Upper lobe of right lung (tissue), 1 donor: ENCODE measurements at places on chromosomes 4 and X. TPM values are rescaled to one million over a fixed set of nuclear protein-coding genes. Genes with fewer than 3 reads are reported as not detected.

DNA sequence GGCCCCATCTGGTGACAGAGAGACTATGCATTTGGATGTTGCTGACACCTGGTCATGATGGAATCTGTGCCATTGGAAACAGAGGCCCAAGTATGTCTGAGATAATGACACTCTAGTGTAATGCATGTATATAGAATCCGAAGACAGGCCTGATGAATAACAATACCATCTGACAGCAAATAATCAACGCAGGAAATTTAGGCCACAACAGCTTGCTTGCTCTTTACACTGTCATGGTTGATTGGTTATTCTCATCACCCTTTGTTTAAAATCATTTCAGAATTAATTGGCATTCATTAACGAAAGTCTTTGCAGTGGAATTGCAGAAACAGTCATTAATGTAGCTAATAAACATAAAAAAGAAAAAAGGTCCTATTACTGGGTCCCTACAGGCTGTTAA lies 194.8 kb downstream of the AFF2 start:
- H3K4me3 ChIP-seq, result no peak overlapping the region
- no peak for DNase-seq
- H3K27ac ChIP-seq, result no peak overlapping the region
- no peaks in the 10 kb centered on the region for H3K36me3 ChIP-seq
- H3K27me3 ChIP-seq, result no peaks in the 10 kb centered on the region

DNA sequence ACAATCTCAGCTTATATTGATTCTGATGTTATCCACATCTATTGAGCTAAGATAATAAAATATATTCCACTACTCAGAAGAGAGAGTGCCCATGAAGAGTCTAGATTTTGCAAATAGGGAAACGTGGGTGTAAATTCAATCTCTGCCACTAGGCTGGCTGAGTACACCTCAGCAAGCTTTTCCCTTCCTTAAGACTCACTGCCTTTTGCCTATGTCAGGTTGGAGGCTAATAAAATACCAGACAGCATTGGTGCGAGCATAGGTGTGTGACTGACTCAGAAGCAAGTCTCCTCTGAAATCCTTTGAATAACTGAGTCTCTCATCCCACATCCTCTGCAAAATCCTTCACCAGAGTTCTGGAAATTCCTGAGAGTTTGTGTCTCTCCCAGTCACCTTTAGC lies 405.4 kb upstream of the CPEB2 start:
- no peaks in the 10 kb centered on the region for H3K36me3 ChIP-seq
- H3K27ac ChIP-seq, result no peak overlapping the region
- no peak for DNase-seq
- H3K4me1 ChIP-seq, result no peaks in the 10 kb centered on the region

- H3K27me3 ChIP-seq, result no peaks in the 10 kb centered on the region
- H3K27ac ChIP-seq, result no peak overlapping the region
- no peak for DNase-seq
- no peaks in the 10 kb centered on the region for H3K4me1 ChIP-seq
- no peak overlapping the region for H3K4me3 ChIP-seq
- no peaks in the 10 kb centered on the region for H3K36me3 ChIP-seq
Observed at GRCh38 chr4:178275671-178276360, 833.6 kb upstream of the AGA start.

- H3K27me3 ChIP-seq, result no peaks in the 10 kb centered on the region
- H3K27ac ChIP-seq, result no peak overlapping the region
- peak; percentile 81 for DNase-seq
- H3K4me3 ChIP-seq, result no peak overlapping the region
Observed at GRCh38 chrX:107654872-107655761, 26.8 kb downstream of the PRPS1 start.

- no peaks in the 10 kb centered on the region for H3K27me3 ChIP-seq
- no peaks in the 10 kb centered on the region for H3K4me1 ChIP-seq
- no peak overlapping the region for H3K4me3 ChIP-seq
- no peaks in the 10 kb centered on the region for H3K36me3 ChIP-seq
Observed at GRCh38 chr4:59831746-59832145, 1368.4 kb upstream of the ADGRL3 start.

DNA sequence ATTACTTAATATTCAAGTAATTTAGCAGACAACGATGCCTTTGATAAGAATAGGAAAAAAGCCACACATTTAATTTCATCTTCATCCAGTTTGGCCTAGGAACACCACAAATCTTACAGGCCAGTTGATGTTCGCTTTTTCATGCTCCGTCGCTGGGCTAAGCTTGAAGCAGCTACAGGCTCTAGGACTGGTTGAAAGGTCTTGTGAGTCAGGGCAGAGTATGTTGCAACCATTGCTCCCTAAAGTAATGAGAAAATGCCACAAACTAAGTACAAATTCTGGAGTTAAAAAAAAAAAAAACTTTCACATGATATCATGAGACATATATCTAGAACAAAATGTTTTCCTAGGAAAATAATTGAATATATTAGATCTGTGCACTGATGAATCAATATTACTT lies 123.8 kb downstream of the RPS6KA6 start:
- H3K4me3 ChIP-seq, result no peak overlapping the region
- no peaks in the 10 kb centered on the region for H3K36me3 ChIP-seq
- H3K27me3 ChIP-seq, result no peaks in the 10 kb centered on the region
- no peak overlapping the region for H3K27ac ChIP-seq

DNA sequence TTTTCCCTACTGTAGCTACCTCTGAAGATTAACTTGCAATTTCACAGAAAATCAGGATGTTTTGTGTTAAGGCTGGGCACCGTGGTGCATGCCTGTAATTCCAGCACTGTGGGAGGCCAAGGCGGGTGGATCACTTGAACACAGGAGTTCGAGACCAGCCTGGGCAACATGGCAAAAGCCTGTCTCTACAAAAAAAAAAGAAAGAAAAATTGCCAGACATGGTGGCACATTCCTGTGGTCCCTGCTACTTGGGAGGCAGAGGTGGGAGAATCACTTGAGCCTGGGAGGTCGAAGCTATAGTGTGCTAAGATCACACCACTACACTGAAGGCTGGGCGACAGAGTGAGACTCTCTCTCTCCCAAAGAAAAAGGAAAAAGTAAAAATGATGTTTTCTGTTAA lies 27.4 kb downstream of the APELA start:
- H3K27me3 ChIP-seq, result no peaks in the 10 kb centered on the region
- H3K4me1 ChIP-seq, result no peaks in the 10 kb centered on the region
- no peak for DNase-seq

DNA sequence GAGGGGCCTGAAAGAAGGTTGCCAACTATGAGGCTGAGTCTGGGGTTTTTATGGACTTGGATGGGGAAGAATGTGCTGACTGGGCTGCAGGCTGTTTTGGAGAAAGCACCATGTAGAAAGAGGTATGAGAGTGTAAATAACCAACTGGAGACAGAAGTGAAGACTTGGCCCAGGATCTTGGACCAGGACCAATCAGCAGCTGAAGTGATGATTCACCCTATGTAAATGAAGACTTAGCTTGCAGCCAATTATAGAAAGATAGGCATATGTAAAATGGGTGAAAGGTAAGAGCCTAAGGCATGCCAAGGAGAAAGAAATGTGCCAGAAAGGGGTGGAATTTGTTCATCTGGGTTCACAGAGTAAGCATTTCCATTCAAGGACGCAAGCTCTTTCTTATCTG lies 856.7 kb upstream of the PRKX start:
- H3K27me3 ChIP-seq, result no peaks in the 10 kb centered on the region
- no peak overlapping the region for H3K27ac ChIP-seq
- no peak for DNase-seq
- H3K36me3 ChIP-seq, result no peaks in the 10 kb centered on the region
- H3K4me1 ChIP-seq, result no peaks in the 10 kb centered on the region

- no peaks in the 10 kb centered on the region for H3K4me1 ChIP-seq
- no peaks in the 10 kb centered on the region for H3K27me3 ChIP-seq
- no peak overlapping the region for H3K4me3 ChIP-seq
- no peak for DNase-seq
- no peak overlapping the region for H3K27ac ChIP-seq
Observed at GRCh38 chr4:133997436-133997835, 204.2 kb downstream of the PABPC4L start.

GRCh38 chr4:102318105-102318504 lies 27.2 kb downstream of the SLC39A8 start:
- H3K36me3 ChIP-seq, result no peaks in the 10 kb centered on the region
- no peak for DNase-seq
- no peak overlapping the region for H3K4me3 ChIP-seq

- H3K27ac ChIP-seq, result no peak overlapping the region
- H3K4me1 ChIP-seq, result peaks cover under 1% of the 10 kb centered on the region
- H3K36me3 ChIP-seq, result no peaks in the 10 kb centered on the region
- no peak overlapping the region for H3K4me3 ChIP-seq
- no peaks in the 10 kb centered on the region for H3K27me3 ChIP-seq
Observed at GRCh38 chr4:121076416-121076815, 4.1 kb upstream of the NDNF start.

DNA sequence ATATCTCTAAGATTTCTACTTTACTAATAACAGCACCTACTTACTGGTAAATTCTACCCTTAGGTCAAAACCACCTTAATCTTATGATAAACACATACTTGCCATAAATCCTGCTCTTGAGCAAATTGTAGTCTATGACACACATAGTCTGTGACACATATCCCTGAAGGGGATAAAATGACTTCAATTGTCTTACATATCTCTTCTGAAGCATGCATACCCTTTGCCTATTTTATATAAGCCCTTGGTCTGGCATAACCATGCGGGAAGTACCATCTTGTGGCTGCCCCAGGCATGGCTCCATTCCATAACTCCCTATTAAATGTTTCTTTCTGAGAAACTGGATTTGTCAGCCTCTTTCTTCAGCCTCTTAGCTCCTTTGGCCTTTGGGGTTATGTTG lies 248.9 kb downstream of the SLC7A11 start:
- H3K4me1 ChIP-seq, result no peaks in the 10 kb centered on the region
- H3K4me3 ChIP-seq, result no peak overlapping the region
- H3K27me3 ChIP-seq, result no peaks in the 10 kb centered on the region
- DNase-seq, result no peak
- no peaks in the 10 kb centered on the region for H3K36me3 ChIP-seq
- H3K27ac ChIP-seq, result no peak overlapping the region

GRCh38 chrX:150897421-150898320 lies 797 bp downstream of the CD99L2 start:
- no peaks in the 10 kb centered on the region for H3K36me3 ChIP-seq
- peak; percentile 63 for DNase-seq
- H3K27me3 ChIP-seq, result no peaks in the 10 kb centered on the region

- no peak overlapping the region for H3K4me3 ChIP-seq
- no peak overlapping the region for H3K27ac ChIP-seq
- H3K4me1 ChIP-seq, result peaks cover 3% of the 10 kb centered on the region
Observed at GRCh38 chr4:25095837-25096236, 64.4 kb downstream of the SEPSECS start.

TKTL1 gene
- total RNA-seq, result not detected

TMSB15A gene
- total RNA-seq, result 1.9 TPM

CLIC2 gene
- total RNA-seq, result 64.0 TPM

PJA1 gene
- 23.6 TPM for total RNA-seq

PLK4 gene
- 0.69 TPM for total RNA-seq
